ENCODE measurements at places on chromosomes 4 and X.

DNA sequence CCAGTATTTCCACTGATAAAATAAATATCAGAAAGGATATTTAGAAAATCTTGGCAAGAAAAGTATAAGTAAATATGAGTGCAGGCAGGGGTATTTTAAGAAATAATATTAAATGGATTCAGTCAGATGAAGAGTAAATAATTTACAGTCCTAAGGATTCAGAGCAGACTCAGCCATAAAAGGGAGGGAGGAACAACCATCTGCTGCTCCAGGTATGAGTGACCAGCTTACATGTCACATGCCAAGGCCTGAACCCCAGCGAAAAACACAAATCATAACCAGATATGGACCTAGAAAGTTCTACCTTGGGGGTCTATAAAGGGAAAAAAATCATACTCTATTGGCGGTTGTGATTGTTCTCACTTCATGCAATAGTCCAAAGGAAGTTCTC lies 166.8 kb downstream of the COL4A6 start:
- DNase-seq = no peak

DNA sequence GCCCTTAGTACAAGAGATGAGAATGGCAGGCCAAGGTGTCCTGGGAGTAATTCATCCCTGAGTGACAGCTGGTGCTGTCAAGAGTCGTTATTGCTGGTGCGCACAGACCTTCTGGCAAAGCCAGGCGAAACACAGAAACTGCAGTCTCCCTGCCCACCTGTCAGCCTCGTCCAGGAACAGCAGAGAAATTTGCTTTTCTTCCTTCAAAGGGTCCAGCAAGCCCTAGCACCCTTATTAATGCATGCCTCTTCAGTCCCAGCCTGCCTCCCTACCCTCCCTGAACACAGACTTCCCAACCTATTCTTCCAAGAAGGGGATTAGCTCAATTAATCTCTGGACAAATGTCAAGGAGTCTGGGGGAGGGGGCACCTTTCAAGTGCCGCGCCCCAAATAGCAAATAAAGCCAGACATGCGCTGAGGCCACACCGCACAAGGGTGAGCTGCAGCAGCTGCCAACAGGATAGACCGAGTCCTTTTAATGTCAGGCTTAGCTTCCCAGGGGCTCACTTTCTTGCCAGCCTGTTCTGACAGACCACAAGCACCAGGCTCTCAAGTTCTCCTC lies 250.7 kb upstream of the RASGEF1B start:
- DNase-seq = no peak

GRCh38 chrX:41014776-41015360 lies 70.4 kb upstream of the USP9X start:
- DNase-seq = no peak

DNA sequence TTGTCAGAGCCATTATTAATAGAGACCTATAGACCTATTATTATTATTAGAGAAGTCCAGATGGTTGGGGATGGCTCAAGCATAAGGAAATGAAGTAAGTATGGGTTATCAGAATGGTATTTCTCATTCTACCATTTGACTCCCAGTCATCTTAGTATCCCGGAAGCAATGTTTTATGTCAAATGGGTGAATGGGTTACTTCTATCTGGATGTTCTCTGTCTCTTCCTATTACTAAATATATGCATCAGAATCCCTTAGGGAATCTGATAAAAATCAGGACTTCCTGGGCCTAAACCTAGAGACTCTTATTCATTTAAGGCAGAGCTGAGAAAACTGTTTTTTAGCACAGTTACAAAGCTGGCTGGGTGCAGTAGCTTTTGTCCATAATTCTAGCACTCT lies 149.9 kb downstream of the SLC10A7 start:
- DNase-seq = no peak

GRCh38 chr4:3405176-3405575 lies 36.6 kb upstream of the HGFAC start:
- no peak for DNase-seq

DNA sequence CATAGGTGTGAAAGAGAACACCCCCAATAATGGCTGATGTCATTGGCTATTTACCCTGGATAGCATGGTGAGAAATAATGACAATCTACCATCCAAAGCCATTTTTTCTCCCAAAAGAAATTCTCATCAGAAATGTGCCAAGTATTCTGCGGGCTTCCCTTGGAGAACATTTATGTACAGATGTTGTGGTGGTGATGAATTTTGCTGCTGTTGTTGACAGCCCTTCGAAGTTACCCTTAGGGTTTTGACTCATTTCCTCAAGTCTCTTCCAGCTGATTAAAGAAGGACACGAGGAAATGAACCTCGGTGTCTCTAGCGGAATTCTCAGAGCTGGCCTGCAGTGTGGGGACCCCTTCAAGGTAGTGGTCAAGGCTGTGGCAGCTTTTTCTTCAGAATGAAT lies 3.4 kb downstream of the KIT start:
- DNase-seq = no peak

GRCh38 chr4:163707873-163708272 lies 213.4 kb downstream of the TMA16 start:
- DNase-seq = no peak

GRCh38 chr4:143391895-143392294 lies 55.2 kb downstream of the GAB1 start:
- no peak for DNase-seq

GRCh38 chr4:8025668-8026067 lies 86.0 kb upstream of the AFAP1 start:
- DNase-seq = no peak

- no peak for DNase-seq
These were observed 36.4 kb downstream of the NLRP2B start for GRCh38 chrX:57643698-57644097.

DNA sequence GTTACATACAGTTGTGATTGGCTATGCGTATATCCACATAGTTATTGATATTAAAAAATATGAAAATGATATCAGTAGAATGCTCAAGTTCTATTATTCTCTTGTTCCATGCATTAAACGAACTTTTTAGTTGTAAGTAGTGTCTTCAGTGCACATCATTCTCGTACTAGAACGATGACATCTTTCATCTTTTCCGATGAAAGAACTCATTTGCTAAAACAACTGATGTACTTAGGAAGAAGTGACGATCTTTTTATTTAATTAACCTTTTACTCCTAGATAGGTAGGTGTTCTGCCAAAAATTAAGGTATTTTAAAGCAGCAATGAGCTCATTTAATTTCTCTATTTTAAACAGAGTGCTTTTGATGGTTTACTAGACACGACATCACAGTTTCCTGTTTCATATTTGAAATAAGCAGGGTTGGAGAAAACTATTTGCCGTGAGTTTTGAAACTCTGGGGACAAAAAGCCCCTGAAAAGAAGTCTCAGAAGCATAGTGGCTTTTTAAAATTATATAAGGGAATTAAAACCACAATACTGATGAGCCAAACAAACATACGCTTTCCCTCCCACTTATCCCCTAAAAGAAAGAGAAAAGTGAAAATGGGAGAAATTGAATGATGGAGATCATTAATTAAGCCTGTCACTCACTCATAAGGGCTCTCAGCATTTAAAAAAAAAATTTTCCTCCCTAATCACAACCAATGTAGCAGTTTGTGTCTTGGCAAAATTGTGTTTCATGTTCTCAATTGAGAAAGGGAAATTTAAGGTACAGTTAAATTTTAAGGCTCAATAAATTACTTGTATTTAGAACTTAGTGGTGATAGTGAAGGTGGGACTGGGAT lies 25.6 kb downstream of the SPRY1 start:
- DNase-seq = no peak

DNA sequence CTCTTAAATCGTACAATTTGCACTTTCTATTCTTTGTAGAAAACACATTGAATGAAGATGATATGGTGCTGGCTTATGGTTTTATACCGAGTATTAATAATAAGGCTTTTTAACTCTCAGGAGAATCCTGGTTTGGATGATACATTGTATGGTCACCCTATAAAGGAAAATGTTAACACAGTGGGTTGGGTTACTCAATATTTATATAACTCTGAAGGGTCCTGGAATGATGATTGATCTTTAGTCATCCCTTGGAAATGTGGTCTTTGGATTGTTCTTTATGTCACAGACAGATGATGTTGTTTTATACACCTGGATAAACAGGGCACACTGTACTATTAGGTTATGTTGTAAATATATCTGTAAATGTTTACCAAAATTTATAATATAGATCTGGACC lies 496.2 kb upstream of the NDST4 start:
- no peak for DNase-seq
